ENCODE measurements at places on chromosomes 11 and 22.

- DNase-seq: no peak
Measured at GRCh38 chr11:112886434-112887370, 74.5 kb upstream of the NCAM1 start.

DNA sequence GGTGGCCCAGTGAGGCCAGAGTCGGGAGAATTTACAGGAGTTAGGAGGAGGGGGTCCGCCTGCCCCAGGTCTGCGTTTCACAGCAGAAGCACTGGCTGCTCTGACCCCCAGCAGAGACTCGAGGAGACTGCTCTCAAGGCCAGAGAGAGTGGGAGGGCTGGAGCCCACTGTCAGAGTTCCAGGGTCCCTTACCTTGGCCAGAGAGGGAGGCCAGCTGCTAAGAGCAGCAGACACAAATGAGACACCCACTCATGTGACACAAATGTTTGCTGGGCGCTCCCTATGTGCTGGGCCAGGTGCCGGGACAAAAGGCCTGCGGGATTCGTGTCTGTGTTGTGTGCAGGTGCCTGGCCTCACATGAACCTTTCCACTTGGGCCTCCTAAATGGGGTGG, 2.8 kb upstream of the TNFRSF13C start:
- DNase-seq: no peak

DNA sequence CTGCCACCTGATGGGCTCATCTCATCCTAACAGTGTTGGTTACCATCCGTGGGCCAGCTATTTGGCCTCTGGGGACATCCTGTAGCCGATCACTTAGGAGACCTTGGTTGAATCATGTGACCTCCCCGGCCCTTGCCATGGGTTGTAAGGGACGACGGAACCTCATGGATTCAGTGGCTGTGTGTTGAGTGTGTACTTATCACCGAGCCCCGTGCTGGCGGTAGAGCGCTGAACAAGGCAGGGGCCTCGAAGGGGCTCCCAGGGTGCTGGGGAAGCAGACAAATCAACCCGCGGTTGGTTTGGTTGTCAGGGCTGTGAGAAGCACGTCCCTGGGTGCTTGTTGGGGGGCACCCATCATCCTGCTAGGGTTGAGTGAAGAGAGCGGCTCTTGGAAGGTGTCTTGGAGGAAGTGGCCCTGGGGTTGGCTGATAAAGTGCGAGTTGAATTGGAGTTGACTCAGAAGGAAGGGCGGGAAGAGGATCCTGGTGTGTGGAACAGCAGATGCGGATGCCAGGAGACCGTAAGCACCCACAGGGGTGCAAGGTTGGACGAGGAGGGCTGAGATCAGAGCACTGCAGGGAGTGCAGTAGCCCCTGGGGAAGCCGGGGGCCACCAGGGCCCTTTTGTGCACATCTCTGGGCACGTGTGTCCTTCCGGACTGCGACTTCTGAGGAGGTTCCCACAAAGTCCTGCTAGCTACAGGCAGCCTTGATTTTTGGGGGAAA, 53.6 kb downstream of the MPPED1 start:
- no peak for DNase-seq

DNA sequence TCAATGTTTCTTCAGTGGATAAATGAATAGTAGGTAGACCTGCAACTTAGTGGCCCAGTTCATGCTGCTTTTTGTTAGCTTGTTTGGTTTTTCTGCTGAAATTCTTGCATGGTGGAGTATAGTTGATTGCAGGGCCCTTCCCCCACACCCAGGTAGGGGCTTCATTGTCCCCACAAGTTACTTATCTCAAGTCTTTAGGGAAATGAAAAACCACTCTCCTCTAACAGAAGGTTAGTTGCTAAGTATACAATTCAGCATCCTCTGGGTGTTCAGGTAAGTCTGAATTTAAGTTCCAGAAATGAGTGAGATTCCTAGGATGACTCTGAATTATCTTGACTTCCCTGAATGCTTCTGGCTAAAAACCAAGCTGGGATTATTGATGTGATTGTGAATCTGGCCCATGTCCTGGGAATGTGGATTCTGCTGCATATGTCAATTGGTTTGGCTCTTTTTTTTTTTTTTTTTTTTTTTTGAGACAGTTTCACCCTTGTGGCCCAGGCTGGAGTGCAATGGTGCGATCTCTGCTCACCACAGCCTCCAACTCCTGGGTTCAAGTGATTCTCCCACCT, 40.3 kb downstream of the BCL2L13 start:
- DNase-seq: no peak

GRCh38 chr11:105229761-105230160, 90.2 kb upstream of the CARD18 start:
- no peak for DNase-seq

DNA sequence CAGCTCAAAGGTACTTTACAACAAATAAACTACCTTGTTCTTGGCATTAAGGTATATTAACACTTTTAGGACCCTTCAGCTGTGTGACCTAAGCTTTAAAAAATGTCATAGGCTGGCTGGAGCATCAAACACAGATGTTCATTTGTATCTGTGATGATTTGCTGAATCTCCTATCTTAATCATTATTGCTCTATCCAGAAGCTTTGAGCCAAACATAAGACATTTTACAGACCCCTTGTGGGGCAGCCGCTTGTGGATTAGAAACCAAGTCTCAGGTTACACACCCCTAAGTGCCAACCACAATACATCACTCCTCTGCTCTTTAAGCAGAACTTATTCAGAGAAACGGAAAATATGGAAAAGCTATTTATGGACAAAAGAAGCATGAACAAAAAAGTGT, 394.2 kb upstream of the CCDC90B start:
- no peak for DNase-seq

- no peak for DNase-seq
Measured at GRCh38 chr11:6094186-6094585, 13.3 kb upstream of the OR56B4 start.

DNA sequence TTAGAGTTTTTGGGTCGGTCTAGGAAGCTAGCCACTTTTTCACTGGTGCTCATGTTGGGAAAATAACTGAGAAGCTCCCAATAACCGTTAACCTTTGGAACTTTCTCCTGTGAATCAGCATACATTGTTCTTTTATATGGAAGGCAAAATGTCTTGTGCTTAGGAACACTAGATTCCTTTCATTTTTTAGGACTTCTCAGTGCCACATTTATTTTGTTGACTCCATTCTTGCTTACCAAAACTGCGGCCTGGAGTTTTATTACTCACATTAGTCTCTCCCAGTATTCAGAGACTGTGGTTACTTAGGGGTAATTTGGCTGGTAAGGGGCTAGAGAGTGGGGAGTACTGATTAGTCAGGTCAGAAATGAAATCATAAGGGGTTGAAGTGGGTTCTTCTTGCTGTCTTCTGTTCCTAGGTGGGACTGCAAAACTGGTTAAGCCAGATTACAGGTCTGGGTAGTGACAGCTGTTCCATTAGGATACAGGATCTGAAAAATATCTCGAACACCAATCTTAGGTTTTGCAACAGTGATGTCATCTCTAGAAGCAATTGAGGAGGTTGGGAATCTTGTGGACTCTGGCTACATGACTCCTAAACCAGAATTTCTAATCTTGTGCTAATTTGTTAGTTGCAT, 631.4 kb upstream of the LUZP2 start:
- peak; percentile 3 for DNase-seq

DNA sequence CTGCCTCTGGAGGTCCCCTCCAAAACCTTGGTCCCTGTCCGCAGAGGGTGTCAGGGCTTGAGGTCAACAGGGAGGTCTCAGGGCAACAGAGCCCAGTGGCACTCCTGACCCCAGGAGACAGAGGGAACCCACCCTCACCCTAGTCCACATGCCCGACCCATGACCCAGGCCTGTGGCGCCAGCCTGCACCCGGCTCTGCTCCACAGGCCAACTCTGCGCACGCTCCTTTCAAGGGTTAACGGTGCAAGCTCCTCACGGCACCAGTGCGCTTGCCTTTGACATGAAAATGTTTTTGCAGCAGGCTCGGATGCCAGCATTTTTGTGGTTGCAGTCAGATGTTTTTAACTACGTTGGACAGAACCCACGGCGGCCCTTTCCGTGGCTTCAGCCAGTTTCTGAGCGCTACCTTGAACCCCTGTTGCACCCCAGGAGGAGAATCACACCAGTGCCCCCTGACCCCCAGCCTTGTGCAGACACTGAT, 68.6 kb downstream of the CDKN1C start:
- DNase-seq: peak; percentile 9

- peak; percentile 90 for DNase-seq
Measured at GRCh38 chr22:36470162-36470993, 11.1 kb downstream of the TXN2 start.

DNA sequence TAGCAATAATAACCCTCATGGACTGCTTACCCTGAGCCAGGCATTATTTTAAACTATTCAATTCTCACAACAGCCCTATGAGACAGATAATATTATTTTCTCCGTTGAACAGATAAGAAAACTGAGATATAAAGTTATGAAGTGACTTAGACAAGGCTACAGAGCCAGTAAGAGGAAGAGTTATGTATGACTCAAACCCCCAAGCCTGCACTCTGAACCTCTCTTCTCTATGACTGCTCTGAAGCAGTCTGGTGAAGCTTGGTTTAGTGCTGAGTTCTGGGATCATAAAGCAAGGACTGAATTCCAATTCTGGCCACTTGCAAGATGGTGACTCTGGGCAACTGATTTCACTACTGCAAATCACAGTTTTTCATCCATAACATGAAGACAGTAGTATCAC, 34.5 kb downstream of the TNKS1BP1 start:
- DNase-seq: peak; percentile 77

DNA sequence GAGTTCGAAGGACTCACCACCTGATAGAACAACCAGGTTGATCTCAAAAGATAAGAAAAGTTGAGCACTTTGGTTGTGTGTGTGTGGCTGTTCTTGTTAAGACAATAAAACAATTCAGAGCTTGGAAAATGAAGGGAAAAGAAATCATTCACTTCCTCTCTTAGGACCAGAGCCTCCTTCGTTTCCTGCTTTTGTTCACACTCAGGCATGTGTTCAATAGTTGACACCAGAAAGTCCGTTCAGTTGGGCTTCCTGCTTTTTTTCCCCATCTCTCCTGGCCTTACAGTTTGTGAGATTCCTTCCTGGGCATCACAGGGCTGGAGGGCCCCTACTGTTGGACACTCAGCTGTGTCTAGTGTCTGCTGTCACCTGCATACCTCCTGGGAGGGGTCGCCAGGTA, 48.0 kb downstream of the TSPAN18 start:
- no peak for DNase-seq
